ENCODE measurements at places on chromosomes 5 and 9.

DNA sequence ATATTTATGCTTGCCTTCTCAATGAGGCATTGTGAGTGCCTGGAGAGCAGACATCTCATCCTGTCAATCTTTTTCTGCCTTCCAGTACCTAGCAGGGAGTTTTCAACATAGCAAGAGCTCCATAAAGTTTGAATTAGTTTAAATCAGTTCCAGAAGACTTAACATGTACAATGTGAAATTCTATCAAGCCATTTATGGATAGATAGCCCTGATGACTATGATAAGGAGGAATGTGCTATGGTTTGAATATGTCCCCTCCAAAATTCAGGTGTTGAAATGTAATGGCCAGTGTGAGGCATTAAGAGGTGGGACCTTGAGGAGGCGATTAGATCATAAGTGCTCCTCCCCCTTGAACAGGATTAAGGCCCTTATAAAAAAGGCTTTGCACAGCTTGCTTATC is 306.9 kb upstream of the SMARCA2 start:
- no peak for DNase-seq

GRCh38 chr5:80249901-80250300 is 5.9 kb downstream of the SERINC5 start:
- DNase-seq, result no peak

DNA sequence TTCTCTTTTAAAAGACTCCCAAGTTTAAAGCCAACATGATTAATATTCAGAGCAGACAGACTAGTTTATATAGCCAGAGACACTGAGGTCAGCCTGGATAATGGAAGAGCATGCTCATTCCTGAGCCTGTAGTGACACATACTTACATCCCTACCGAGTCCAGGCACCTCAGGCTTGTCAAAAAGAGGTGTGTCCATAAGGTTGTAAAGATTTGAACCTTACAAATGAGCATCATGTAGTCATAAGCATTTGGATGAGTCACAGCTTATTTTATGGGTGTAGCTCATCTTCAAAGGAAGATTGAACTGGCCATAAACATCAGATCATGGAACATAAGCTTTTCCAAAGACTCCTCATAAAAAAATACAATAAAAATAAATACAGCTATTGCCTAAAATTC is 333.5 kb downstream of the EFNA5 start:
- no peak for DNase-seq

DNA sequence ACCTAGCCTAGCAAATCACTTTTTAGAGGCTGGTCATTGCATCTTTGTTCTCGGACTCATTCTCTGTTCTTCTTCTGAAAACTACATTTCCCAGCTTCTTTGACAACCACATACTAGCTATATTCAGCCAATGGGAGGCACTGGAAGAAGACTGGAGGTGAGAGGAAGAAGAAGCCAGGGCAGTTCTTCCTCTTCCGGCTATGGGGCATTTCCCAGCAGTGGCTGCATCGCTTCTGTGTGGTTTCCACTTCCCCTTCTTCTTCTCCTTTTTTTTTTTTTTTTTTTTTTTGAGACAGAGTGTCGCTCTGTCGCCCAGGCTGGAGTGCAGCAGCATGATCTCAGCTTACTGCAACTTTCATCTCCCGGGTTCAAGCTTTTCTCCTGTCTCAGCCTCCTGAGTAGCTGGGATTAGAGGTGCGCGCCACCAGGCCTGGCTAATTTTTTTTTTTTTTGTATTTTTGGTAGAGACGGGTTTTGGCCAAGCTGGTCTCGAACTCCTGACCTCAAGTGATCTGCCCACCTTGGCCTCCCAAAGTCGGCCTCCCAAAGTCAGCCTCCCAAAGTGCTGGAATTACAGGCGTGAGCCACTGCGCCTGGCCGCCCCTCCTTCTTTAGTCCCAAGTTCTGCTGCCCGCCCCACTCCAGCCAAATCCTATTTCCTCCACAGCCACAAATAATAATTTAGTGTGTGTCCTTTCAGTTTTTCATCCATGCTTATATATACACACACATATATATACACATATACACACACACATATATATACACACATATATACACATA is 6.9 kb upstream of the UBAP1 start:
- peak; percentile 32 for DNase-seq

DNA sequence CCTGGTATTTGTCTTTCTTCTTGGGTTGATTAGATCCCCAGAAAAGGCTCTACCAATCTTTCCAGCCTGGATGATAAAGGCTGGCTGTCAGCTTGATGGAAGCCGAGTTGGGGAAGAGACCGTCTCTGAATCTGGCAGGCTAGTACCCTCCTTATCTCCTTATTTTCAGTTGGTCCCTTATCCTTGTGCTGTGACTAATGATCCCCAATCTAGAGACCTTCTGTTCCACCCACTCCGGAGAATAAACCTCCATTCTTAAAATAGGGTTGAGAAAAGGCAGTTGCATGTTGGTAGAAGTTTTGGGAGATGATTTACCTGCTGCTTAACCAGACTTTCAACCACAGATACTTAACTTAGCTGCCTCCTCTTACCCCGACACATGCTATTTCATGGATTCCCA is 52.3 kb downstream of the PRKACG start:
- DNase-seq, result no peak

Measured in effector memory CD8-positive, alpha-beta T cell (primary cell).